ENCODE measurements at places on chromosomes 4 and X. TPM values are rescaled to one million over a fixed set of nuclear protein-coding genes. Genes with fewer than 3 reads are reported as not detected.

DNA sequence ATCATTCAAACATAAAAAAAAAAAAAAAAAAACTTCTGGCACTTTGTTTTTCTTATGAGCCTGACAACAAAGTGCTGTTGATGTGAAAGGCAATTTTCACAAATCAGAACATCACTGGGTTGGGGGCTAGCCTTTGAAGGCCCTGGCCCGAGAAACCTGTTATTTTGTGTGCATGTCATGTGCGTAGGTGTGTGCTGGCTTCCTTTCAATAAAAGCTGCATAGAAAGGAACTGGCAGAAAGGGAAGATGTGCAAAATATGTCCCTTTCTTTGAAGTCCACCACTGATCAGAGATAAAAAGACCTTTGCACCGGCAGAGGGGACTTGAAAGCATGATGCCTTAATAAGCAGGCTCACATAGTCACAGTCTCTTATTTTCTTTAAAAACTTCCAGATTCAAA is 170.8 kb upstream of the RASGEF1B start:
- DNase-seq: no peak

GRCh38 chr4:119939071-119939995 is 127.3 kb downstream of the MAD2L1 start:
- DNase-seq: no peak

The LAMTOR3 gene
- total RNA-seq: 31.4 TPM

The CITED1 gene
- not detected for total RNA-seq

- DNase-seq: no peak
Measured at GRCh38 chrX:103556963-103557612, 28.2 kb upstream of the TCEAL4 start.

The GABRE gene
- 28.0 TPM for total RNA-seq

DNA sequence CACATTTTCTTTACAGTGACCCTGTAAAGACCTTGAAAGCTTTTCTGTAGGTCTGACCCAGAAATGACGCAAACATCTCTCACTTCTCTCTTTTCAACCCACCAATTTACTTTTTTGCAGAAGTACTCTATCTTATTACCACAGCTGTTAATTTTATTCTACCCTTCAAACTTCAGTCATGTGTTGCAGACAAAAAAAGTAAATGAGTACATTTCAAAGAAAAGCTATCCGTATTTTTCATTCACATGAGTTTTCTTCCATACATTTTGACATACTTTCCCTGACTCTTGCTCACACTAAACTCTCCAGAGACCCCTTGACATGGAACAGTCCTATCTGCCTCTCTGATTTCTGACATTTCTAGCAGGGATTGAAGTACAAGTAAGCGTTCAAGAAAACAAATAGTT is 51.7 kb downstream of the SLC7A11 start:
- no peak for DNase-seq

The NUDT11 gene
- not detected for total RNA-seq

DNA sequence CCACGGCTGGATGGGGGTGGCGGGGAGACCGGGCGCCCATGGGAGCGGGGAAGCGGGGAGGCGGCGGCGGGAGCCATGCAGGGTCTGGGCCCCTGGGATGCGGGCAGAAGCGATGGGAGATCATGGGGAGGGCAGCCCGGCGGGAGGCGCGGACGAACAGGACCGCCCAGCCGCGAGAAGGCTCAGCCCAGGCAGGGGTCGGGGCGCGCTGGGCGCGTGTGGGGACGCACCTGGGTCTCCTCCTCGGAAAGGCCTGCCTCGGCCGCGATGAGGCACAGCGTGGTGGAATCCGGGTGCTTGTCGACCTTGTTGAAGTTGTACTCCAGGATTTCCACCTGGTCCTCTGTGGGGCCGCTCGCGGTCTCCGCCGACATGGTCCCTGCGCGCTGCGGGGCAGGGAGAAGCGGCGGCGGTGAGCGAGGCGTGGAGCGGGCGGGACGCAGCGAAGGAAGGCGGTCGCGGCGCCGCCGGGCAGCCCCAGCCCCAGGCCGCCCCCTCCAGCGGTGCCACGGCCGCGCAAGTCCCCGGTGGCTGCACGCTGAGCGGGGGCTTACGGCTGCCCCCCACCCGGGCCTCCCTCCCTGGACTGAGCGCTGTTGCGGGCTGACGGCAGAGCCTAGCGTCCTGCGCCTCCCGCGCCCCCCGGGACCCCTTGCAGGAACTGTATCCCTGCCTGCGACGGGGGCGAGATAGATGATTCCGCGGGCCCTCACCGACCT is 25.3 kb downstream of the HOPX start:
- DNase-seq: no peak

All from Right ventricle myocardium superior (tissue), 1 donor.